Dermis microvascular lymphatic vessel endothelial cell (primary cell): ENCODE measurements at places on chromosomes 12 and 14. TPM values are rescaled to one million over a fixed set of nuclear protein-coding genes. Genes with fewer than 3 reads are reported as not detected.

IL22 gene
- not detected in 2 replicates for total RNA-seq

DNA sequence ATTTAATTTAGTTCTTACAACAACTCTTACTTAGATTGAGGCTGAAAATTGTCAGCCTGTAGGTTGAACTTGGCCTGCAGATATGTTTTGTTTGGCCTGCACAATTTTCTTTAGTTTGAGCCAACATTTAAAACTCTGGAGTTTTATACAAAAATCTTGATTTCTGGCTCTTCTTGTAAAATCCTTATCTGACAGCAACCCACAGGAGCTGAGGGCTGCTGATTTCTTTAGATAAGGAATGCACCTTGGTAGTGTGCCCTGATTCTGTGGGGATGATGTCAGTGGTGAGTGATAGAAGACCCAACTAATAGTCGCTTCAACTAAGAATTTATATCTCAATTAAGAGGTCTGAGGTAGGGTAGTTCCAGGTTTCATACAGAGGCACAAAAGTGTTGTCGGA lies 49.5 kb downstream of the SOCS2 start:
- DNase-seq = no peak

TRPV4 gene
- total RNA-seq = 1.4 and 2.4 TPM in 2 replicates

PLEKHG7 gene
- not detected in 2 replicates for total RNA-seq
